ENCODE measurements at places on chromosomes 1 and 21. TPM values are rescaled to one million over a fixed set of nuclear protein-coding genes. Genes with fewer than 3 reads are reported as not detected.

LHX4 gene
- 0.34 TPM for total RNA-seq

CD1E gene
- not detected for total RNA-seq

TRNP1 gene
- 23.9 TPM for total RNA-seq

TIE1 gene
- 3.2 TPM for total RNA-seq

TCHHL1 gene
- not detected for total RNA-seq

NT5C1A gene
- not detected for total RNA-seq

S100A3 gene
- total RNA-seq: 103 TPM

PCBP3 gene
- total RNA-seq: 0.31 TPM

F5 gene
- total RNA-seq: not detected

DDX20 gene
- 23.3 TPM for total RNA-seq

STYXL2 gene
- total RNA-seq: not detected

B3GALT5 gene
- 0.48 TPM for total RNA-seq

FMO1 gene
- total RNA-seq: not detected

UBASH3A gene
- total RNA-seq: not detected

ZSCAN20 gene
- 5.1 TPM for total RNA-seq

RGL1 gene
- total RNA-seq: 5.6 TPM

CGN gene
- total RNA-seq: 0.93 TPM

CYP4B1 gene
- total RNA-seq: not detected

PIGV gene
- 8.9 TPM for total RNA-seq

LCE1C gene
- total RNA-seq: not detected

ALG14 gene
- total RNA-seq: 3.3 TPM

CAMK1G gene
- total RNA-seq: not detected

PROK1 gene
- total RNA-seq: not detected

FAM72A gene
- total RNA-seq: 13.8 TPM
